ENCODE measurements at places on chromosomes 12 and 14.
A peak's percentile ranks its signal among the peaks of the same experiment; 100 is the strongest.

DNA sequence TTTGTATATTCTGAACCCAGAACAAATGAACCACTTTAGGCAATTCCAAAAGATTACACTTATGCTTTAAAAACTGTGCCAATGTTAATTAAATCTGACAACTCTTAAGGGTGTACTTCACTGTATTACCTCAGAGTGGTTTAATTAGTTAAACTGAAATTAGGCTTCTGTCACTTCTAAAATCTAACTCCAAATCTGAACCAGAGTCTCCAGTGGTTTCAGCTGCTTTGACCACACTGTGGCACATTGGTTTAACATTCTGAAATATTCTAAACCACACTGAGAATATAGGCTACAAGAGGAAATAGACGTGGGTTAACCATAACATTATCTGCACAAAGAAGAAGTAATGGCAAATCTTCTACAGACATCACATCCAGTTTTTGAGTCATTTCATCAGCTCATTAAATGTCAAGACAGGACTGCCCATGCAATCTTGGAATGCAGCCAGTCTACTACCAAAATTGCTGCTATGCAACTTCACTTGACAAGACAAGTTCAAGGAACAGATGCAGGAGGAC is 94.8 kb downstream of the LRP6 start:
- DNase-seq: no peak

DNA sequence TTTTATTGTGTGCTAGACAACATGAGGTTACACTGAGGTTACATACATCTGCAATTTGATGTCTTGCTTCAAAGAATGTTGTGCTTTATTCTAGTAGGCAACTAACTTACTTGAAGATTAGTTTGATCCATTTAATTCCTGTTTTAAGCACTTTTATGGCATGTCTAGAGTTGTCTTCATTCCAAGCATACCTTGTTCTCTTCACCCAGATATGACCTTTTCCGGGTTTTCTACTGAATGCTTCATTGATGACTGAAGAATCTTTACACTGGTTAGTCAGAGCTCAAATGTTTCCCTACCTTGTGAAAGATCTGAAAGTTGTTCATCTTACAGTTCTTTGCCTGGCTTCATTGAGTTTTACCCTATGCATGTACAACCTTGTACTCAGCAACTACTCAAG is 274.0 kb upstream of the KITLG start:
- DNase-seq: no peak

DNA sequence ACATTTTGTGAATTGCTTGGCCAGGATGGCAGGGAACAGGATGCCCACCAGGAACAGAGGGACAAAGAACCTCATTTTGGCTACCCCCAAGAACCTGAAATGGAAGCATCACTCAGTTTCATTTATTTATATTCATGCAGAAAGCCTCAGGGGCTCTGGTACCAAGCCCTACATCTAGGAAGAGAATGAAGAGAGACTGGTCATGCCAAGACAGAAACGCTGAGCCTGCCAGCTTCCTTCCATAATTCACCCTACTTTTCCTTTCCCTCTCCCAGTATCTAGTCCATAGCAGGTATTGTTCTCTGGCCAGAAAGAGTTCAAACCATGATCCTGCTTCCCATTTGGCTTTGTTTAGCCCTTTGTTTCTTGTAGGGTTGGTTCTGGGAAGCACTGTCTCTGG is at the start of gene LALBA:
Gene LALBA, minus strand, starts transcription at position 101 of the 400 bp plus-strand sequence. Its CDS starts 26 bp downstream, at position 75.
- DNase-seq: no peak

DNA sequence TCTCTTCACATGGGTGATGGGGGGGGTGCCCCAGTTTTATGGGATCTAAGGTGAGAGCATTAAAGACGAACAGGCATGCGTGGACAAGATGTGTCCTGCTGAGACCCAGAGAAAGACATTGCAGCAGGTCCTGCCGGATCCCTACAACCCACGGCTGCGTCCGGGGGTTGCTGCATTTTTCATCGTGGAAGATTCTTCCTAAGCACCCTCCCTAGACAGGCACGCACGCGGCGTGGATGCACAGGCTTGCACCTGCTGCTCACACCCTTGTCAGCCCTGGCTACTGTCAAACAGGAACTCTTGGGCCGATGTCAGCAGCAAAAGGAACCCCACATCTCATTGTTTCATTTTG is 280.6 kb upstream of the RTL1 start:
- DNase-seq: no peak

DNA sequence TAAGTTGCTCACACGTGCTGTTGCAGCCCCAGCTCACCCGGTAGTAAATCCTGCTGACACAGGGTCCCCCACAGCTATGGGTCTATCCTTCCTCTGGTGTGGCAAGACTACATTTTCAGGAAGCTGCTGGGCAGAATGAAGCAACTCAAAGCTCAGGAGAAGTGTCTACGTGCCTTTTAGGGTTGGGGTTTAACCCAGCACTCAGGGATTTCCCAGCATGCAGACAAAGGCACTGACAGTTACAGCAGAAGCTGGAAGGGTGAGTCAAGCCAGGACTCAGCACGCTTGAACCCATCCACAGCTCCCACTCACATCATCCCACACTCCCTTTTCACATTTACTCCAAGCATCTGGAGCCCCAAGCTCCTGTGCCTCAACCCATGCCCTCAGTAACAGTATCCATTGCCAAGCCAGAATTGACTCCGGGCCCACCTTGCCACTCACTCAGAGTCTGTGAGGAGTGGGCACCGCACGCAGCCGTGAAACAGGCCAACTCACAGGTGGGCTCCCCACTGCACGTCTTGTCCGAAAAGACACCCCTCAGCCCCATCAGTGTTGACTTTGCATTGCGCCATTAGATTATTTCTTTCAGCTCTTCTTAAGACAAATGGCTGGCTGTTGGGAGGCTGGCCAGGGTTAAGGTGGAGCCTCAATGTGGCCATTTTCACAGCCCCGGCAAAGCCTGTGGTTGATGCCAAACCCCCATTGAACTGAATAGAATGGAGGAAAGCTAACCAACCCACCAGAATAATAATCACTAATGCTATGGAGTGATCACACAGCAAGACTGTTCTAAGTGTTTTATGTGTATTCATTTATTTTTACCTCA is 59.6 kb downstream of the ZFP36L1 start:
- no peak for DNase-seq

- no peak for DNase-seq
These were observed 13.4 kb downstream of the SERPINA6 start for GRCh38 chr14:94309721-94310120.

- DNase-seq: no peak
These were observed 56.9 kb upstream of the PIWIL1 start for GRCh38 chr12:130280742-130281141.

DNA sequence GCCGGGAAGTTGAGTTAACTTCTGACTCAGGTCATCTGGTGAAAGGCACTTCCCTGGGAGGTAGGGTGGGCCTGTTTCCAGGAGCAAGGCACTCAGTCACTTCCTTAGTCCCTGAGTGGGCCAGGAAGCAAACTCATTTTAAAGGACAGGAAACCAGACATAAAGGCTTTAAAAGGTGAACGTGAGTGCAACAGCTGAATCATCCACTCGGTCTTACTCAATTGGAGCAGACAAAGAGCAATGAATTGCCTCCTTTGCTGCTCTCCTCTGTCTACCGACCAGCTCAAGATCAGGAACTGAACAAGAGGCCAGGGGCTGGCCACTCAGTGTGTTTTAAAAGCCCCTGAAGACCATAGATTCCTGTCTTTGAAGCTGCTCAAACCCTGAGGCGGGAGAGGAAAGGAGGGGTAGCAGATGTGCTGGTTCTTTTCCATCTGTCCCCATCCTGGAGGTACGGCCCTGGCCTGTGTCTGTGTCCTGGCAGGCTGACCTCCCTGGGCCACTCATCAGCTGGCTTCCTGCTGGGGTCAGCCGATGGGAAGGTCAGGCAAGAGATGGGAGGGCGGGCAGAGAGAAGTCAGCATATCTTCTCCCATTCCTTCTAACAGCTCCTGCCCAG is 148.9 kb downstream of the PPM1H start:
- no peak for DNase-seq

DNA sequence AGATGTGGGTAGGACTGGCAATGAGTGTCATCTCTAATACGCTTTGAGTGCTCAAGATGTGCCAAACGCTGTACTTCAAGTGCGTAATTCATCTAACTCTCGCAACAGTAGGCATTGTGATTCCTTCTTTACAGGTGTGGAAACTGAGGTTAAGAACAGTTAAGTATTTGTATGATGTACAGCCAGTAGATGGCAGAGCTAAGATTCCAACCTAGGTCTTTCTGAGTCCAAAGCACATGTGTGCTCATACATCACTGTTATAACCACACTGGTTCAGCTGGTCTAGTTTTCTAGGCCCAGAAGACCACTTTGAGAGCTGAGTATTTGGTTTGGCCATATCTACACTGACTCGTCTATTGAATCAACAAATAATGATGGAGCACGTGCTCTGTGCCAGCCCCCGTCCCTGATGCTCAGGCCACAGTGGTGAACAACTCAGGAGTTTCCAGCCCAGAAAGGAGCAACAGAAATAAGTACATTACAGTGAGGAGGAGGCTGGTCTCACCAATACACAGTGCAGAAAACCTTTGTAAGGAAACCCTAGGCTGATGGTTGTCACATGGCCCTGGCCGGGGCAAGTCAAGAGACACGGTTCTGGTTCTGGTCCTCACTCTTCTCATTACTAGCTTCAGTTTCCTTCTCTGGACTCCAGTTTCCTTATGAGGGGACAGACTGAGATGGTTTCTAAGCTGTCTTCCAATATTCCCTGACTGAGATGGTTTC is 69.3 kb upstream of the SCN8A start:
- no peak for DNase-seq

DNA sequence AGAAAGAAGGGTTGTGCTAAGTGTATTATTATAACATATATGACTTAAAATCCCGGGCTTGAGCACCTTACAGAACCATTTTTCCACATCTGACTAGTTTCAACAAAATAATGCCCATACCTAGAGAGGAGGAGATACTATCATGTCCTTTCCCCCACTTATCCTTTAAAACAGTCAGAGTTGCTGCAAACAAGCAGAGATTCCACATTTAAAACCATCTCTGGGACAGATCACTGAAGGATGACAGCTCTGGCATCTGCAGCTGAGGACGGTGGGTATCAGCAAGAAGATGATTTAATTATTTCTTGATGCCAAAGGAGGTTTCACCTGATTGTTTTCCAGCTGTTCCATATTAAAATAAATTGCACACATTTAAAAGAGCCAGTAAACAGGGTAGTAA is 328.0 kb upstream of the TMTC1 start:
- no peak for DNase-seq

- no peak for DNase-seq
These were observed 45.1 kb upstream of the VRK1 start for GRCh38 chr14:96752125-96752524.

- DNase-seq: no peak
These were observed 94.5 kb downstream of the MYRFL start for GRCh38 chr12:69919495-69919894.

- DNase-seq: no peak
These were observed 203.7 kb upstream of the SSTR1 start for GRCh38 chr14:38003746-38004609.

DNA sequence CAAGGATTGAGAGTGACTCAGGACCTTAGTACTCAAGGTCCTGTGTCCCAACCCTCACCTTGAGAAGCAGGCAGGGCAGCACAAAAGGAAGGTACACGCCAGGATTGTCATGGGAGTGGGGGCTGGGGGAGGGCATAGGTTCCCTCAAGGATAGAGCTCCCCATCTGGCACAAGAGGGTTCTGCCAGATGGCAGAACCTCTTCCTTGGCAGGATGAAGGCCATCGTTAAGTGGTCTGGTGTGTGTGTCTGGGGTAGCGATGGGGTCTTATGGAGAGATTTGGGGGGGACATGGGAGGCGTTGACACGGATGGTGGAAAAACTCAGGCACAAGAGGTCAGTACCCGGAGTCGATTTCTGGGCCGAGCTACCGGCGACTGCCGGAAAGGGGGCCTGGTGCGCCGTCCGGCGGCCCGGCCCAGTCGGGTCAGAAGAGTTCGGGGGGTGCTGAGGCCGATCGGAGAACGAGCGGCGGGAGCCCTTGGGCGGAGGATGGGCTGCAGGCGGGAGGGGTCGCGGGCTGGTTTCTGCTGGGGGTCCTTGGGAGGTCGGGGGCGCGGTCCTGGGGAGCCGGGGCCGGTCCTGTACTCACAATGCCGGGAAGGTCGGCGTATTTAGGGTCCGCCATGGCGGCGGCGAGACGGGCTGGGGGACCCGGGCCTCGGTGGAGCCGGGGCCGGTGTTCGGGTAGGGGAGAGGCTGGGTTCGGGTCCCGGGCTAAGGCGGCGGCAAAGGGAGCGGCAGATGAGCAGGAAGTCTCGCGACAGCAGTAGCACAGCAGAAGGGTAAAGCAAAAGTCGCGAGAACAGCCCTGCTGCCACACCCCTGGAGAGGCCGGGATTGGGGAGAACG is at the start of gene DCTN2:
Gene DCTN2, minus strand, starts transcription at position 755 of the 850 bp plus-strand sequence. Its CDS starts 129 bp downstream, at position 626.
- peak; percentile 98 for DNase-seq

GRCh38 chr14:102008891-102009290 is 44.5 kb downstream of the DYNC1H1 start:
- DNase-seq: no peak

- no peak for DNase-seq
These were observed 128.9 kb upstream of the SOX5 start for GRCh38 chr12:24078318-24078765.

DNA sequence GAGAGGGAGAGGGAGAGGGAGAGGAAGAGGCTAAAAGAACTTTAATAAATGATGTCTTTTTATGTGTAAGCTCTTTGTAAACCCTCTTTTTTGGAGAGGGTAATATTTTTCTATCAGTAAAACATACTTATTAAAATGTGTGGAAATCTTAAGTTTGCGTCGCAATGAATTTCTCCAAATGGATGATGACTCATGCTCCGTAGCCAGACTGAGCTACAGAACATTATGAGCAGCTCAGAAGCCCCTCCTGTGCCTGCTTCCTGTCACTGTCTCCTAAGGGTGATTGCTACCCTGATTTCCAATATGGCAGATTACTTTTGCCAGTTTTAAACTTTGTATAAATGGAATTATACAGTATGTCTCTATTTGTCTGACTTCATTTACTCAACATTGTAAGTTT is 13.0 kb upstream of the PYGL start:
- DNase-seq: no peak
